PC-9 (cell line): ENCODE measurements at places on chromosomes 12 and 14. TPM values are rescaled to one million over a fixed set of nuclear protein-coding genes. Genes with fewer than 3 reads are reported as not detected.

DNA sequence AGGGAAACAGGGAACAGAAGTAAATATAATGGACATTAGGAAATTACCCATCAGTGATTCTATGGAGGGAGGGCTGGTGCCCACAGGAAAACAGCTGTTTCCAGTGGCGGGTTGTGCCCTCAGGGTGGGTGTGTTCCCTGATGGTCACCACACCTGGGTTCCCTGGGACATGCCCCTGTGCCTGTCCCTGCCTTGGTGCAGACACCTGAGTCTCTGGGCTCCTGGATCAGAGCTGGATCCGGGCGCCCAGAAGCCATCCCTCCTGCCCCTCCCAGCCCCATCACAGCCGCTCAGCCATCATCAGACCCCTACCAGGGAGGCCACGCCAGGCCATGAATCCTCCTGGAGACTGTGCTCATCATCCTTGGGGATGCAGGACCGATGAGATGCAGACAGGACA, 307.2 kb upstream of the SFSWAP start:
- no peak for DNase-seq
- H3K27me3 ChIP-seq: peaks cover 18% of the 10 kb centered on the region; the same call in 1 of the 2 replicates
- no peaks in the 10 kb centered on the region for H3K4me1 ChIP-seq
- no peak overlapping the region for H3K4me3 ChIP-seq
- no peak overlapping the region for H3K27ac ChIP-seq

GRCh38 chr12:3288690-3289089, 202.3 kb upstream of the PRMT8 start:
- no peaks in the 10 kb centered on the region for H3K36me3 ChIP-seq
- no peak overlapping the region for H3K4me3 ChIP-seq
- H3K4me1 ChIP-seq: no peaks in the 10 kb centered on the region
- DNase-seq: no peak
- H3K27ac ChIP-seq: no peak overlapping the region

GRCh38 chr14:92586963-92587699, 73.5 kb downstream of the RIN3 start:
- peaks cover 4% of the 10 kb centered on the region; the same call in 1 of the 2 replicates for H3K36me3 ChIP-seq
- no peak overlapping the region for H3K27ac ChIP-seq
- no peak for DNase-seq
- no peak overlapping the region for H3K4me3 ChIP-seq
- peaks cover 19% of the 10 kb centered on the region; the same call in 1 of the 2 replicates for H3K4me1 ChIP-seq

GRCh38 chr14:75979071-75979571, 2.7 kb downstream of the TGFB3 start:
- no peaks in the 10 kb centered on the region for H3K27me3 ChIP-seq
- H3K4me3 ChIP-seq: no peak overlapping the region
- DNase-seq: no peak

Gene CCDC175
- not detected in 2 replicates for total RNA-seq

Gene DAAM1
- 70.7 and 110 TPM in 2 replicates for total RNA-seq

GRCh38 chr14:101716956-101717662, 44.4 kb upstream of the PPP2R5C start:
- no peaks in the 10 kb centered on the region for H3K27me3 ChIP-seq
- H3K4me1 ChIP-seq: peaks cover 15% of the 10 kb centered on the region

Gene CLEC6A
- total RNA-seq: not detected in 2 replicates

DNA sequence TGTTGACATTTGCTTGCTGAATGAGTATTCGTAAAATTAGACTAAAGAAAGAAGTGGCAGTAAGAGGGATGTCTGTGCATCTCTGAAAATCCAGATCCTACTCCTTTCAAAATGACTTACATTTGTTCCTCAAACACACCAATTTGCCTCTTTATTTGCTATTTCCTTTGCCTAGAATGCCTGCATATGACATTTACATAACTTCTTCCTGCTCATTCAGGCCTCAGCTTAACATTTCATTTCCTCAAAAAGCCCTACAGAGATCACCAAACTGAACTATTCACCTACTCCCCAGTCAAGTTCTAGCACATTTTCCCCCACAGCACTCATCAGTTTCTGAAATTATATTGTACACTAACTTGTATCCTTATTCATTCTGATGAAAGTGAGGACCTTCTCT, 907.2 kb downstream of the LRFN5 start:
- no peaks in the 10 kb centered on the region for H3K27me3 ChIP-seq
- H3K36me3 ChIP-seq: no peaks in the 10 kb centered on the region
- no peak overlapping the region for H3K27ac ChIP-seq
- no peak overlapping the region for H3K4me3 ChIP-seq
- no peaks in the 10 kb centered on the region for H3K4me1 ChIP-seq

GRCh38 chr12:93772003-93772700, 95.0 kb downstream of the CRADD start:
- H3K4me3 ChIP-seq: no peak overlapping the region
- no peak overlapping the region for H3K27ac ChIP-seq
- DNase-seq: no peak

- peaks cover 17% of the 10 kb centered on the region for H3K27me3 ChIP-seq
- DNase-seq: no peak
- no peaks in the 10 kb centered on the region for H3K4me1 ChIP-seq
- H3K36me3 ChIP-seq: no peaks in the 10 kb centered on the region
- no peak overlapping the region for H3K27ac ChIP-seq
- no peak overlapping the region for H3K4me3 ChIP-seq
Measured at GRCh38 chr12:114240288-114240687, 165.7 kb downstream of the TBX5 start.

- H3K4me1 ChIP-seq: no peaks in the 10 kb centered on the region
- H3K27ac ChIP-seq: no peak overlapping the region
- no peaks in the 10 kb centered on the region for H3K27me3 ChIP-seq
- H3K4me3 ChIP-seq: no peak overlapping the region
- DNase-seq: no peak
- H3K36me3 ChIP-seq: no peaks in the 10 kb centered on the region
Measured at GRCh38 chr14:92481811-92482555, 31.6 kb upstream of the RIN3 start.

DNA sequence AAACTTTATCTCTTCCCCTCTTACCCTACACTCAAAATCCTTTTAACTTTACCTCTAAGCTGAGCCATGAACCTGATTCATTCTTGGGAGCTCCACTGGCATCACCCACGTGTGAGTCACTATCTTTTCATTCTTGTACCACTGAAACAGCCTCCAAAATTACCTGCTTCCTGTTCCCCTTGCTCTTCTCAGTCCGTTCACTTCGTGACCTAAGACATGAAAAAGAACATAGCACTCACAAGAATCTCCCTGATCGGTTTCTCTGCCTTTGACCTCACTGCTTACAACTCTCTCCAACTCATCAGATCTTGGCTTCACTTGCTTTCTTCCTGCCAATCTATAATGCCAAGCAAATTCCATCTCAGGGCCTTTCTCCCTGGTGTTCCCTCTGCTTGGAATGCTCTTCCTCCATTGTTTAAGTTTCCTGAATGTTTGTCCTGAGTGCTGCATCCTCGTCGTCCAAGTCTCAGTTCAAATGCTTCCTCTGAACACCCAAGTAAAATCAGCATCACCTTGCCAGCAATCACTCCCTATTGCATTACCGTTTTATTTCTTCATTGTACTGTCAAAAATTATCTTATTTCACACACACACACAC, 9.2 kb downstream of the GLIPR1 start:
- H3K27me3 ChIP-seq: no peaks in the 10 kb centered on the region
- no peak for DNase-seq
- no peaks in the 10 kb centered on the region for H3K36me3 ChIP-seq

Gene OR6C75
- total RNA-seq: not detected in 2 replicates

Gene KRT6A
- total RNA-seq: 55.9 and 87.5 TPM in 2 replicates

GRCh38 chr12:84810611-84811010, 102.0 kb downstream of the SLC6A15 start:
- no peaks in the 10 kb centered on the region for H3K4me1 ChIP-seq
- H3K4me3 ChIP-seq: no peak overlapping the region
- DNase-seq: no peak
- no peaks in the 10 kb centered on the region for H3K36me3 ChIP-seq

Gene ESRRB
- not detected in 2 replicates for total RNA-seq

Gene BATF
- 55.7 and 79.0 TPM in 2 replicates for total RNA-seq

DNA sequence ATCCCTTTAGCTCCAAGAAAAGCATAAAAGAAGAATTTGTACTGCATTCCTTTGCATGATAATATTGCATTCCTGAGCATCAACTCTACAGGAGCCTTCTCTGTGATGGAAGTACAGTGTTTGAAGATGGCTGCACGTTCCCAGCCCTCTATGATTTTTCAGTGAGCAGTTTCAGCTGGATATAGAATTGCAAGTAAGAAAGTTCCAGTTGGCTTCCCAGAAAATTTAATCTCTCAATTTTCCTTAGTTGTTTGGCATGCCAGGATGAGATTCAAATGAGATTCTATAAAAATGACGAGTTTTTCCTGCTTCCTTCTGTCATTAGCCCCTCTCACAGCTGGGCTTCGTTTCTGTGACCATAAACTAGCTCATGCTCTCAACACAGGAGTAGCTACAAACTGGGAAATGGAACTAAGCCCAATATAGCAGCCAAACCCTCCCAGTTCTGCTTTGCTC, 109.9 kb downstream of the TTC8 start:
- no peak overlapping the region for H3K27ac ChIP-seq
- DNase-seq: no peak
- H3K27me3 ChIP-seq: no peaks in the 10 kb centered on the region
- no peaks in the 10 kb centered on the region for H3K4me1 ChIP-seq
- no peak overlapping the region for H3K4me3 ChIP-seq

DNA sequence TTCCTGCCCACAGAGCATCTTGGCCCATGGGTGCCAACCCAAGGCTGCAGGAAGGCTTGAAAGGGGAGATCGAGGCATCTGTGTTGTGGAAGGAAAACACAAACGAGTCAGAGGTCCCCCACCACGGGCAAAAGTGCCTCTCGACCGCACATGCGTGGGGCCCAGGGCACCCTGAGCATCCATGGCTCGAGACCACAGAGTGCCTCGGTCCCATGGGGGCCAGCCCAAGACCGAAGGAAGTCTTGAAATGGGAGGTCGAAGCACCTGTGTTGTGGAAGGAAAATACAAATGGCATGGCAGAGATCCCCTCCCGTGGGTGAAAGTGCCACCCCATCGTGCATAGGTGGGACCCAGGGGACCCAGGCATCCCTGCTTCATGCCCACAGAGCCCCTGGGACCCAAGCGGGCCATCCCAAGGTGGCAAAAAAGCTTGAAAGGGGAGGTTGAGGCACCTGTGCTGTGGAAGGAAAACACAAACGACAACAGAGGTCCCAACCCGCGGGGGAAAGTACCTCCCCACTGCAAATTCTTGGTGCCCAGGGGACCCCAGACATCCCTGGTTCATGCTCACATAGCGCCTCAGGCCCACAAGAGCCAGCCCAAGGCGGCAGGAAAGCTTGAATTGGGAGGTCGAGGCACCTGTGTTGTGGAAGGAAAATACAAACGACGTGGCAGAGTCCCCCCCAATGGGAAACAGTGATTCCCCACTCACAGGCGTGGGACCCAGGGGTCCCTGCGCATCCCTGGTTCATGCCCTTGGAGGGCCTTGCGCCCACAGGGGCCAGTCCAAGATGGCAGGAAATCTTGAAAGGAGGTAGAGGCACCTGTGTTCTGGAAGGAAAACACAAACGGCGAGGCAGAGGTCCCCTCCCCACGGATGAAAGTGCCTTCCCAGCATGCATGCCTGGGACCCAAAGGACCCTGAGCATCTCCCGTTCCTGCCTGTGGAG, 373.0 kb downstream of the ALG10 start:
- no peak for DNase-seq
- peaks cover 100% of the 10 kb centered on the region for H3K27me3 ChIP-seq
- H3K4me3 ChIP-seq: no peak overlapping the region
- H3K4me1 ChIP-seq: no peaks in the 10 kb centered on the region

DNA sequence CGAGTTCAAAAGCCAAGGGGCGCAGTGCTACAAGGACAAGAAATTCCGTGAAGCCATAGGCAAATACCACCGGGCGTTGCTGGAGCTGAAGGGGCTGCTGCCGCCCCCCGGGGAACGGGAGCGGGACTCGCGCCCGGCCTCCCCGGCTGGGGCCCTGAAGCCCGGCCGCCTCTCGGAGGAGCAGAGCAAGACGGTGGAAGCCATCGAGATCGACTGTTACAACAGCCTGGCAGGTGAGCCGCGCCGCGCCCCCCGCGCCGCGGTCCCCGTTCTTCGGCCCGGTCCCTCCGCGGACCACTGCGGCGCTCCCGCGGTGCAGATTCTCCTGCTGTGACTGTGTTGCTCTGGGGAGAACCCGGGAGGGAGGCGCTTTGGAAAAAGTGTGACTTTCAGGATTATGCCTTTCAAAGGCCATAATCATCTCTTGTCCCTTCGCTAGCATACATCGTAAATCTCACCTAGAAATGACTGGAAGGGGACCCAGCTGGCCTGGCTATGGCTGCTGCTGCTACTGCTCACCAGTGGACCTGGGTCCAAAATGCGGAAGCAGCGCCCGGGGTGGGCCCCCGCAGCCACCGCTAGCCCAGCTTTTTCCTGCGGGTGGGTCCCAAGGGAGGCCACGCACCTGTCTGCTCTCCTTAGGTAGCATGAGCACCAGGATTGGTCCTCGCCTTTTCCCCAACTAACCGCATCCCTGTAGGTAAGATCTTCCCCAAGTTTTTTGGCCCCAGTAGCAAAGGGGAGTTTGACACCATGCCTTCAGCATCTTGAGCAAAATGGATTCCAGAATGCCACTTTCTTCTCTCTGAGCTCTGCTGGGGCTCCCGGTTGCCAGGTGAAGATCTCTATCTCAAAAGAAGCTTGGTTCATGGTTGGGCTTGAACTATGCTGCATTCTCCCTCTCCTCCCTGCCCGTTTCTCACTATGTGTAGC, 853 bp downstream of the TTC9 start:
- no peaks in the 10 kb centered on the region for H3K27me3 ChIP-seq
- peak overlapping the region; percentile 97 for H3K4me3 ChIP-seq
- no peak overlapping the region for H3K27ac ChIP-seq
- H3K4me1 ChIP-seq: peaks cover 27% of the 10 kb centered on the region
- no peaks in the 10 kb centered on the region for H3K36me3 ChIP-seq

DNA sequence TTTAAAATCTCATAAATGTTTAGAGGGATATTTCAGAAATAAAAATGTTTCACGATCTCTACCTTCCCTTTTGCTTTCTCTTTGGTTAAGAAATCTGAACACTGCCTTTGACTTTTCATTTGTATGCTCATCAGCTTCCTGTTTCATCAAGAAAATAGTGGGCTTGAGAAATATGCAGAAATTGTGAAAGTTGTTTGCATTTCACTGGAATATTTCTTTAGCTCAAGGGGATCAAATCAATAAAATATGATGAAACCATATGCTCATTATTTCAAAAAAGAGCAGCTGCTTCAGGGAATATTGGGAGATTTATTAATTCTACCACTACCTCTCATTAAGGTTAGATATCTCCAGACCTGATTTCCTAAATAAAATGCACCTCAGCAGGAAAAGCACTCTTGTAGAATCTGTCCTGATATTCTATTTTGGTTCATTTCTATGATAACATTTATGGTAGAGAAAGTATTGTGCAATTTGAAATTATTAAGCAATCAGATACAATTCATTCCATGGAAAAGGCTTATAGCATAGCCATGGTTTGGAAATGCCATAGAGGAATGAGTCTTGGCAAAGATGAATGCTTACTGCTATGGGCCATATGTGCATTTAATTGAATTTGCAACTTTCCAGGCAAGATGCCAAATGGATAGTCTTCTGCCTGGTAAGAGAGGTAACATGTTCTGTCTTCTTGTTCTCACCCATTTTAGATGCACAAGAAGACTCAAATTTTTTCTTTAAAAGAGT, 212.6 kb upstream of the SLC16A7 start:
- H3K36me3 ChIP-seq: no peaks in the 10 kb centered on the region
- H3K4me1 ChIP-seq: no peaks in the 10 kb centered on the region
- H3K4me3 ChIP-seq: no peak overlapping the region
- no peak overlapping the region for H3K27ac ChIP-seq
- no peaks in the 10 kb centered on the region for H3K27me3 ChIP-seq
